Effector memory CD8-positive, alpha-beta T cell (primary cell): ENCODE measurements at places on chromosomes 4 and X.

DNA sequence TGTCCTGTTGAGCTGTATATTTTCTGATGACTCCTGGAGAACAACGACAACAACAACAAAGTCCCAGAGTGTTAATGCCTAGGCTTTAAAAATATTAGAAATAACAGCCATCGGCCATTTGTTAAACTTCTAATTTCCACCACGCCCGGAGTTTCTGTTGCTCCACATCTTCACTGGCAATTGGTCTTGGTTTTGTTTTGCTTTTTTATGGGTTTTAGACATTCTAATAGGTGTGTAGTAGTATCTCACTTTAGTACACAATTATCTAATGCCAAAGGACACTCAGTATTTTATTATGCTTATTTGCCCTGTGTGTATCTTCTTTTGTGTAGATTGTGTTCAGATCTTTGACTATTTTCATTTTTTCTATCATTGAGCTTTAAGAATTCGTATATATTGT lies 5.0 kb downstream of the MAGEA12 start:
- DNase-seq: no peak

GRCh38 chr4:116469582-116469981 lies 615.8 kb downstream of the TRAM1L1 start:
- no peak for DNase-seq

DNA sequence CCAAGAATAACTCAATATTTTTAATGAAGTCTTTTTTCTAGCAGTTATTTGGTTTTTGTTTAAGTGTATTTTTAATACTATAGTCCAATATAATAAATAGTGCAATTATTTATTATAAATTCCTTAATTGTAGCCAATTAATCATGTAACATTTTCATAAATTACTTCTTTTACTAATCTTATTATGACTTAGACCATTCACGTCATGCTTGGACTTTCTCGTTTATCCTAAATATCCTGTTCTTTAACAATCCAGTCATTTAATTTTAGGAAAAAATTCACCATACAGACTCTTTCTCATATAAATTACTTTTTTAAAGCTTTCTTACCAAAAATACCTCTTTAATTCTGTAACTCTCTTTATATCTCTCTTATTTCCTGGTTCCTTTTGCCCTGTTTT lies 350.1 kb downstream of the AR start:
- no peak for DNase-seq

- no peak for DNase-seq
Measured at GRCh38 chrX:13651150-13651549, 1.8 kb upstream of the TCEANC start.

DNA sequence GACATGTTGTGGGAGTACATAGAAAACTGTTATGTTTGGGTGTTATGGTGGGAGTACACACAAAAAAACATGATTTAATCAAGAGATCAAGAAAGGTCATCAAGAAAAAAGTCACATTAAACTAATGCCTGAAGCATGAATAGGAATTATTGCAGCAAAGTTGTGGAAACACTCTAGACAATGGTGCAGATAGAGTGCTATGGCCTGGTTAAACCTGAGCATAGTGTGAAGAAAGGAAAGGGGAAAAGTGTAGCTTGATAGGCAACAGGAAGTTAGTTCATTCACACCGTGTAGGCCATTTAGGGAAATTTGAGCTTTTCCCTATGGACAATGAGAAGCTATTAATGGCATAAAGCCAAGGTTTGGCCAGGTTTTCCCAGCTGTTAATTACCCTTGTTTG lies 162.1 kb upstream of the EMCN start:
- DNase-seq: no peak

DNA sequence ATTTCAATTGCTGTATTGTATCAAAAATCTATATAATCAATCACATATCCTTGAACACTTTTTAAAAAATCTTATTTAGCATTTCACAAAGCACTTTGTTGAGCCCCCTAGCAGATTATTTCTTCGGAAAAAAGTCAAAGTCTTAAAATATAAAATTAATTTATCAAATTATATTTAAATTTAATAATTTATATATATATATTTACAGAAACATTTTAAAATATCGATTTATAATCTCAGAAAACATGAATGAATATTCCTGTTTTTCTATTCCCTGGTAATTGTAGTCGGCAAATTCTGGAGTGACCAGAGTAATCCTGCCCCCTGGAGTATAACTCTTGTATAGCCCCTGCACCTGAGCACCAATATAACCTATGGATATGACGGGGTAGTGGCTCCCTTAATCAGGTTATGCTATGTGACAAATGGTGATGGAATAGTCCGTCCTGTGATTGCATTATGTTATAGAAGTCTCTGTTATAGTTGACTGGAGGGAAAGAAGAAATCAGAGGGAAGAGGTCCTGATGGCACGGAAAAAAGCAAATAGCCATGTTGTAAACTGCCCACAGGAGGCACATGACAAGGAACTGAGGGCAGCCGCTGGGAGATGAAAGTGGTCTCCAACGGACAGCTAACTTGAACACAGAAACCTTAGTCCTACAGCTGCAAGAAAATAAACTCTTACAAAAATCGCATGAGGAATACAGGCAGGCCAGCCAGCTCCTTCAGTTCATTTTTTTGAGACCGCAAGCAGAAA lies 1092.3 kb downstream of the ARAP2 start:
- no peak for DNase-seq

DNA sequence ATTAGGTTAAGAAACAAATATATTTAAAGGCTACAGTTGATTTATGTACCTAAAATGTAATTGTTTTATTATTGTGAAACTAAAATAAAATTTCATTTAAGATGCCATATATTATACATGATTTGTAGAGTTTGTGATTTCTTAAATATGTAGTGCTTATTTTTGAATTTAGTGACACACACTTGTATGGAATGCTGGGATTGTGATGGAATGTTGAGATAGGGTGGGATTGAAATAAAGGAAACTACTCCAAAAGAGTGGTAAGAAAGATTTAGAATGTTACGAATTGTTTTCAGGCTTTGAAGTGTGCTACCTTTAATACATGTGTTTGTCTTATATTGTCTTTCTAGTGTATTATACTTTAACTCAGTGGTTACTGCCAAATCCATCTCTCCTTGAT lies 330.3 kb upstream of the PITX2 start:
- DNase-seq: no peak

DNA sequence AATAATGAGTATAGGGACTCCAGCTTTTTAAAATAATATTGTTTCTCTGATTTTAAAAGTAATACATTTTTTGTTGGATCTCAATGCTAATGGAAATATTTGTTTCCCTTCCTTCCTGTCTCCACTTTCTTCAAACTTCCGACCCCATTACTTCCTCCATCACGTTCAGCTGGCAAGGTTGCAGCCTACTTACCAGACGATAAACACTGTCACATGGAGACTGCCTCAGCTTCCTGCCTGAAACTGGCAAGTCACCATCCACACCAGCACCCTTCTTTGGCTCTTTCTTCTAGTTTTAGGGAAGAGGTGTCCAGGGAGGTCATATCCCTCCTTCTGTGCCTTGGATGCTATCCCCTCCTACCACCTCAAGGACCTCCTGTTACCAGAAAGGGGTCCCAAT lies 3.4 kb upstream of the INTU start:
- no peak for DNase-seq

- peak; percentile 3 for DNase-seq
Measured at GRCh38 chrX:50691820-50692219, 122.2 kb downstream of the SHROOM4 start.

DNA sequence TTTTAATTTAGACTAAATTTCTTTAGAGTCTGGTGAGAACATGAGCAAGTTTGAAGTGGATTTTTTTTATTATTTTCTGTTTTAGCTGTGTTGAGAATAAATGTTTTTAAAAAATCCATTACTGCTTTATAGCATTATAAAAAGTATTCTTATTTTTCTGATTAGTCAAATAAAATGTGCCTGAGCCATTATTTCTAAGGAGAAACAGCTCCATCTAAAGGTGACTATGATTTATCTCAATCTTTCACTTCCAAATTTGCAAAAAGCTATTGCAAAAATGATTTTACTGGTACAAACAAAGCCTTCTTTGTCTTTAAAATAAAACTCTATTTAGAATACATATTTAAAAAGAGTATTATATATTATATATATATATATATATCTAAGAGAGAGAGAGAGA lies 959.2 kb downstream of the FAM133A start:
- no peak for DNase-seq

- no peak for DNase-seq
Measured at GRCh38 chrX:40971736-40972135, 113.5 kb upstream of the USP9X start.

- no peak for DNase-seq
Measured at GRCh38 chr4:25131926-25132325, 28.3 kb downstream of the SEPSECS start.

GRCh38 chr4:142282870-142283431 lies 563.1 kb downstream of the INPP4B start:
- peak; percentile 4 for DNase-seq

GRCh38 chr4:80876810-80877209 lies 153.7 kb upstream of the BMP3 start:
- no peak for DNase-seq

DNA sequence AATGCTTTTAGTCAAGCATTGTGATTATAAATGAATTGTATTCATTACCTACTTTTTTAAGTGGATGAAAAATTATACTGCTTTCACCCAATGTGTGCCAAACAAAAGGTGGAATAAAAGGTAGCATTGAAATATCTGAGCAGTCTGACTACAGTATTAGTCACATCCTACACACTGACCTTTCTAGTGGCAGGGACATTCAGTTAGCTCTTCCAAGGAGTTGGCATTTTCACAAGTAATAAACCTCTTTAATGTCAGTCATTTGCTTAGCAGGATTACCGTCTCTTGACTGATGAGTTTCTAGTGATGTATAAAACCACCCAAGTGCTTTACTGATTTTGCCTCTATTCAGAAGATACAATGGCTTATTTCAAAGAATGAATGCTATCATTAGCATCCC lies 687.9 kb downstream of the ARAP2 start:
- no peak for DNase-seq

DNA sequence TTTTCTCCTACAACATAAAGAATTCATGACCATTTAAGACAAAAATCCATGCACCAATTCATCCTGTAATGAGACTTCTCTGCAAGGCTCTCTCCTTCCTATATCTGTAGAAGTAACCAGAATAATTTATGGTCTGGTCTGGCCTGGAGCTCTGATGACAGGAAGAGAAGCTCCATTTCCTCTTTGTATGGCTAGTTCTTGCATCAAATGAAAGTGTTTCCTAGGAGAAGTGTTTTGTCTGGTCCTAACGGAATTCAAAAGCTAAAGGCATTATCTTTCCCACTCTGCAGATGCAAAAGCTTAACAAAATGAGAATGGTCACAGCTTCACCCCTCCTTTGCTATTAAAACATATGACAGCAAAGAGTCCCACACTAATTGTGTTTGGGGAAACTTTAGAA lies 55.1 kb downstream of the SPATA18 start:
- DNase-seq: no peak

- peak; percentile 32 for DNase-seq
Measured at GRCh38 chrX:40153345-40154249, 55.8 kb upstream of the BCOR start.

DNA sequence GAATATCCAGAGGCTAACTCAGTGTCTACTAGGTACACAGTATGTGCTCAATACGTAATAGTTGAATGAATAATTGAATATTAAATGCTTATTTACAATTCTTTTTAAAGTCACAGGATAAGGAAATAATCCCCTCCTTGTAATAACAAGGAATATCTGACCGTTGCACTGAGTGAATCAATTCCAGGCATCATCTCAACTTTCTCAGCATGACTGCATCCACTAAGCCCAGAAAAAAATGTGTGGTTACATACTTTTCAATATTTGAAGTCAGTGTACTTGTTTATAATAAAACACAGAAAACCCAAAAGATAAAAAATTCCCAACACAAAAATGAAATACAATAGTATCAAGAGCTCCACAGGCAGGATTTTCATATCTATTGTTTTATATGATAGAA lies 105.4 kb downstream of the TMEM144 start:
- no peak for DNase-seq
